ENCODE measurements at places on chromosomes 6 and 20. TPM values are rescaled to one million over a fixed set of nuclear protein-coding genes. Genes with fewer than 3 reads are reported as not detected.

The TBX18 gene
- 9.4 TPM for total RNA-seq

The GLP1R gene
- total RNA-seq, result 42.5 TPM

The RBM24 gene
- total RNA-seq, result 19.6 TPM

The SPEF1 gene
- 0.23 TPM for total RNA-seq

The LAMA2 gene
- total RNA-seq, result 2.0 TPM

The SPATS1 gene
- not detected for total RNA-seq

The GINS1 gene
- 12.3 TPM for total RNA-seq

The ZNF831 gene
- 0.56 TPM for total RNA-seq

The PNLDC1 gene
- not detected for total RNA-seq

The OR2J3 gene
- not detected for total RNA-seq

The HFE gene
- total RNA-seq, result 1.2 TPM

The MOCS1 gene
- 15.8 TPM for total RNA-seq

The MOCS3 gene
- 6.3 TPM for total RNA-seq

The IL17F gene
- not detected for total RNA-seq

The MYL9 gene
- 128 TPM for total RNA-seq

DNA sequence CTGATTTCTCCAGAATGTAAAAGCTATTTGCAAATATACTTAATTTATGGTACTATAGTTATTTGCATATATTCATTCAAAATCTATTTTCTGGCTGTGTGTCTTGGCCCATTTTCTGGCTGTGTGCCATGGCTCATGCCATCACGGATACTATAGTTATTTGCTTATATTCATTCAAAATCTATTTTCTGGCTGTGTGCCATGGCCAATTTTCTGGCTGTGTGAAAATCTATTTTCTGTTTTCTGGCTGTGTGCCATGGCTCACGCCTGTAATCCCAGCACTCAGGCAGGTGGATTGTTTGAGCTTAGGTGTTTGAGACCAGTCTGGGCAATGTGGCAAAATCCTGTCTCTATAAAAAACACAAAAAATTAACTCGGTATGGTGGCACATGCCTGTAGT lies 28.9 kb upstream of the RIPK1 start:
- no peaks in the 10 kb centered on the region for H3K36me3 ChIP-seq
- peaks cover 29% of the 10 kb centered on the region for H3K4me1 ChIP-seq

GRCh38 chr6:158095031-158095430 lies 73.0 kb downstream of the SERAC1 start:
- H3K4me3 ChIP-seq, result no peak overlapping the region
- H3K36me3 ChIP-seq, result peaks cover 15% of the 10 kb centered on the region
- H3K4me1 ChIP-seq, result no peaks in the 10 kb centered on the region
- DNase-seq, result no peak
- no peak overlapping the region for H3K27ac ChIP-seq

- peaks cover 28% of the 10 kb centered on the region for H3K4me1 ChIP-seq
- no peak overlapping the region for H3K4me3 ChIP-seq
- no peaks in the 10 kb centered on the region for H3K36me3 ChIP-seq
- no peak for DNase-seq
- peak overlapping the region; percentile 58 for H3K27ac ChIP-seq
These were observed 124.7 kb upstream of the DST start for GRCh38 chr6:56767435-56767834.

DNA sequence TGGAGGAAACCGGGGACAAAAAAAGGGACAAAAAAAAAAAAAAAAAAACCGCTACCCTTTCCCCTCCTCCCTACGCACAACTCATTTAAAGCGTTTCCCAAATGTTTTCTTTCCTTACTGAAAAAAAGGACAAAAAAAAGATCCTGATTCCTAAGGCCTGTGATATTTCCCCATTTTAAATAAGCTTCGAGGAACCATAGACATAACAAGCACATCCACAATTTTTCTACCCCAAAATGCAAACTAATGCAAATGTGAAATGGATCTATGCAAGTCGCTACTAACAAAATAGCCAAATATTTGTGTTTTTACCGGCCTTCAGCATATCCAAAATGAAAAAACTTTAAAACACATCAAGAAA lies 1.4 kb upstream of the ZNF217 start:
- peaks cover 49% of the 10 kb centered on the region for H3K4me1 ChIP-seq
- peak overlapping the region; percentile 94 for H3K4me3 ChIP-seq
- DNase-seq, result no peak
- H3K27ac ChIP-seq, result peak overlapping the region; percentile 97

DNA sequence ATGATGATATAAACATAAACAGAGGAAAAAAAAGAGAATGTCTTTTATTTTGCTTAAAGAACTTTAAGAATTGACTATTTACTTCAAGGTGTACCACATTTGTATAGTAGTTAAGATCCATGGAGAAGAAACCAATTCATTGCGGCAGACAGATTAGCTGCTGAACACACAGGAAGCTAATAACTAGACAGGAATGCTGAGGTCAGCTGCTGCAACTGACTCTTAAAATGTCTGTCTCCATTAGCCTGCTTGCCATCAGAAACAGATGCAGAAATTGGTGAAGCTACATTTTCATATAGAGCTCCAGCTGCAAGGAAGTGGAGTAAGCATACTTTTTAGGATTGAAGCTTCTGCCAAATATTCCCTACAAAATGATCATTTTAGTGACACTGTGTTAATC lies 939.5 kb downstream of the EPHA7 start:
- DNase-seq, result no peak
- no peak overlapping the region for H3K4me3 ChIP-seq
- H3K27ac ChIP-seq, result no peak overlapping the region
- H3K4me1 ChIP-seq, result no peaks in the 10 kb centered on the region

DNA sequence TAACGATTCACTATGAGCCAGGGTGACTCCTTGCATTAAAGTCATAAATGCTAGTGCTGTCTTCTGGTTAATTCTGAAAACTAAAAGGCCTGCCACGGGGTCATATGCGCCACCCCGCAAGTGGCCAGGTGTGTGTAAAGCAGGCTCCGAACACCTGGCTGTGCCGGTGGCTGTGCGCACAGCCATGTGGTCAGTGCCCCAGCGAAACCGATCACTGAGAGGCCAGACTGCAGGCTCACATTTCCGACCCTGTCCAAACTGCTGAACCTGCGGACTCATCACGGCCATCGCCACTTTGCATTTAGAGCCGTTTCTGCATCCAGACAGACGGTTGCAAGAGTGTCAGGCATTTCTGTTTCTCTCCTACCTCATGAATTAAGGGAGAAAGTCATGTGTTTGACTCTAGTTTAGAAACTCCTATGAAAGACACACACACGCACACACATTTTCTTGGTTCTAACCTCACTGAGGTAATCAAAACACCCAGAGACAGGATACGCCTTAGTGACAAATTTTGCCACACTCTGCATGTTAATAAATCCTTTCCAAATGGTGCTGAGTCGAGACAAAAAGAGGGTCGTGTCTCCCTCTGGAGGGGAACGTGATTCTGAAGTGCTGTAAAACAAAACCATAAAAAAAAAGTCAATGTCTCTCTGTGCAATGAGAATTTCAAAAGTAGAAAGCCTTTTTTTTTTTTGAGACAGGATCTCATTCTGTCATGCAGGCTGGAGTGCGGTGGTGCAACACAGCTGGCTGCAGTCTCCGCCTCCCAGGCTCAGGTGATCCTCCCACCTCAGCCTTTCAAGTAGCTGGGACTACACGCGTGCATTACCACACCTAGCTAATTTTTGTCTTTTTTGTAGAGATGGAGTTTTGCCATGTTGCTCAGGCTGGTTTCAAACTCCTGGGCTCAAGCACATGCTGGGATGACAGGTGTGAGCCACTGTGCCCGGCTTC lies 31.0 kb upstream of the TCFL5 start:
- peaks cover 5% of the 10 kb centered on the region for H3K27me3 ChIP-seq
- H3K27ac ChIP-seq, result no peak overlapping the region
- peaks cover 11% of the 10 kb centered on the region for H3K4me1 ChIP-seq
- peaks cover 43% of the 10 kb centered on the region for H3K36me3 ChIP-seq

DNA sequence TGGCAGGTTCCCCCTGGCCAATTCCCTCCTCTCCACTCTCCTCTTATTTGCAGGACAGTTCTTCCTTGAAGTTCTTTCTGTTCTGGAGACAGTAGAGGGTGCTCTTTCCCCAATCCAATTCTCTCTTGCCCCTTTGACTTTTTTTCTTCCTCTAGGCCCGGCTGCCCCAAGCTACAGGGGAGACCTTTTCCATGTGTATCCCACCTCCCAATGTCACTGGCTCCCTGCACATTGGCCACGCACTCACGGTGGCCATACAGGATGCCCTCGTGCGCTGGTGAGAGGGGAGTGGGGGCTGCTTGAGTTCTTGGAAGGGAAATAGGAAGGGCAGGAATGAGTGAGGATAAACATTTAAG lies 1.5 kb downstream of the VARS2 start:
- H3K27ac ChIP-seq, result no peak overlapping the region
- peaks cover 23% of the 10 kb centered on the region for H3K36me3 ChIP-seq
- no peak overlapping the region for H3K4me3 ChIP-seq
- H3K27me3 ChIP-seq, result peaks cover 3% of the 10 kb centered on the region

DNA sequence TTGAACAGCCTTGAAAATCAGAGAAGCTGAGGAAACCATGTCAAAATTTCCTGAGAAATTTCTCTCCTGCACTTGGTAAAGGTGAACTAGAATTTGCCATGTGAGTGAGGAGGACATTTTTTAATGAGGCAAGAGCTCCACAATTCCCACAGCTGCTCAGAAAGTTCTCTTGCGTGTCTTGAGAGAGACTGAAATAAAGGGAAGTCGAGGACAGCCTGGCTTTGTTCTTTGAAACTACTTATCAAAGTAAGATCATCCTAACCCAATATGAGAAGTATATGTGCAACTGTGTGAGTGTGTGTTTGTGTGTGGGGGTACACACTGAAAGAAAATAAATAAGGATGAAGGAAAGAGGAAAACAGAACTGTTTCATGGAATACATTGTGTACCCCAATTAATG lies 163.4 kb downstream of the SLC24A3 start:
- DNase-seq, result no peak
- no peaks in the 10 kb centered on the region for H3K36me3 ChIP-seq

DNA sequence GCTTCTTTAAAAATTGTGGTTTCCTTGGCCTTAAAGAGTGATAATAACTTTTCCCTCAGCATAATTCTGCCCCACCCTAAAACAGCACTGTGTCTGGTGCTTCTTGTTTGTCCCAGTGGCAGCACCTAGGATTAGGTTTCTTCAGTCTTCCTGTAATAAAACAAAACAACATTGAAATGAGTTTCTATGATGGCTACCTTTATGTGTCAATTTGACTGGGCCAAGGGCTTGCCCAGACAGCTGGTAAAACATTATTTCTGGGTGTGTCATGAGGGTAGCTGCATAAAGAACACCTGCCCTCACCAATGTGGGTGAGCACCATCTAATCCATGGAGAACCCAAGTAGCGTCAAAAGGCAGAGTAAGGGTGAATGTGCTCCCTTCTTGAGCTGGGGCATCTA lies 117.8 kb downstream of the QRSL1 start:
- H3K27me3 ChIP-seq, result no peaks in the 10 kb centered on the region
- no peaks in the 10 kb centered on the region for H3K4me1 ChIP-seq
- no peak for DNase-seq
- H3K4me3 ChIP-seq, result no peak overlapping the region

- peaks cover 21% of the 10 kb centered on the region for H3K36me3 ChIP-seq
- H3K4me3 ChIP-seq, result peak overlapping the region; percentile 99
- peaks cover 14% of the 10 kb centered on the region for H3K27me3 ChIP-seq
- DNase-seq, result peak; percentile 65
These were observed 712 bp downstream of the DEK start for GRCh38 chr6:18263418-18264218.

DNA sequence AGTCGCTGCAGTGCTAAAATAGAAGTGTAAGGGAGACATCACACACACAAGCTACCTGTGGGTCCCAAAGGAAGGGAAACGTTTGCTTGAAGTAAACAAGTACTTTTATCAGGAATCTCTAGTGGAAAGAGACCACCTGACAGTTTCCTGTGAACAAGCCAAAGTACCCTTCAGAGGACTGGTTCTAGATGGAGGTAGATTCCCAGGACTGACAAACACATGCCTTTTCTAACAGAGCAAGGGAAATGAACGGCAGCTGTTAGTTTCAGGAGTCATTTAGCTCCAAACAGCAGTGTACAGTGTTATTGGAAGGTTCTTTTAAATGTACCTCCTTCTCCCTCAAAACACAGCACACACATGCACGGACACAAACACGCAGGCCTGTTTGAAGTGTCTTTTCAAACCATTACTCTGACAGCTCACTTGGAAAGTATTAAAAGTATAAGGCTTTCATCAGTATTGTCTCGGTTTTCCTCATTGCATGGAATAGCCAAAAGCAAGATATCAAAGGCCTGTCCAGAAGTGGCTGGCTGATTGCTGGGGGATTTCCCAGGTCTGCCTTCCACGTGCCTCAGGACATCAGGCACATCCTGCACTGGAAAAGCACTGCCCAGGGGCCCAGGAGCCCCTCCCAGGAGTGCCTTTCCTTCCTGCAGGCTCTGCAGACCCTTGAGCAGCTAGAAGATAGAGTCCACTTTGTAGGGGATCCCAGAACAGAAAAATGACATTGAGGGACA lies 393.2 kb upstream of the SOX4 start:
- H3K27ac ChIP-seq, result peak overlapping the region; percentile 65
- peaks cover 59% of the 10 kb centered on the region for H3K4me1 ChIP-seq
- H3K36me3 ChIP-seq, result peaks cover 7% of the 10 kb centered on the region
- DNase-seq, result peak; percentile 28
- H3K4me3 ChIP-seq, result no peak overlapping the region

GRCh38 chr6:168678077-168678476 lies 237.1 kb downstream of the SMOC2 start:
- H3K27me3 ChIP-seq, result peaks cover 1% of the 10 kb centered on the region
- peaks cover 13% of the 10 kb centered on the region for H3K4me1 ChIP-seq
- peak overlapping the region; percentile 42 for H3K27ac ChIP-seq

GRCh38 chr6:23280437-23280836 lies 711.1 kb downstream of the HDGFL1 start:
- H3K36me3 ChIP-seq, result no peaks in the 10 kb centered on the region
- no peak overlapping the region for H3K4me3 ChIP-seq
- DNase-seq, result no peak
- H3K4me1 ChIP-seq, result no peaks in the 10 kb centered on the region

GRCh38 chr6:163702736-163703135 lies 288.2 kb downstream of the QKI start:
- H3K4me1 ChIP-seq, result peaks cover 11% of the 10 kb centered on the region
- peaks cover 2% of the 10 kb centered on the region for H3K27me3 ChIP-seq
- no peak for DNase-seq
- H3K27ac ChIP-seq, result no peak overlapping the region
- H3K36me3 ChIP-seq, result no peaks in the 10 kb centered on the region
- no peak overlapping the region for H3K4me3 ChIP-seq

GRCh38 chr6:13831615-13832014 lies 17.3 kb upstream of the MCUR1 start:
- no peak for DNase-seq
- no peaks in the 10 kb centered on the region for H3K36me3 ChIP-seq
- no peak overlapping the region for H3K4me3 ChIP-seq
- no peaks in the 10 kb centered on the region for H3K27me3 ChIP-seq

DNA sequence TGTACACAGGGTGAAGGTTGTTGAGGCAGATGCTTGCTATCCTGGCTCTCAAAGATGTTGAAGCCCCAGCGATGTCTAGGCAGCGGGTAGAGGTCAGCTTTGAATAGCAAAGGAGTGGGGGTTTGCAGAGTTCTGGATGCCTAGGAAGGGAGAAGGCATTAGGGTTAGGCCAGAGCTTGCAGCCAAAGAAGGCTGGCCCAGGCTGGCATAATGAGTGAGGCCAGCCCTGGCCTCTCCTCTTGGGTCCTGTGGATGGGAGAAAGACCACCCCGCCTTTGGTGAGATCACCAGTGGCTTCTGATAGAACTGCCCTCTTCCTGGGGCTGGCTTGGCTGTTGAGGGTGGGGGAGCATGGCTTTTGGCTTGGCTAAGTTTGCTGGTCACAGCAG lies 406 bp upstream of the WFDC5 start:
- H3K36me3 ChIP-seq, result no peaks in the 10 kb centered on the region
- no peak overlapping the region for H3K27ac ChIP-seq
- H3K4me1 ChIP-seq, result peaks cover 2% of the 10 kb centered on the region
- H3K27me3 ChIP-seq, result peaks cover 8% of the 10 kb centered on the region
- no peak overlapping the region for H3K4me3 ChIP-seq
- DNase-seq, result no peak
